ENCODE measurements at places on chromosomes 3 and 15. TPM values are rescaled to one million over a fixed set of nuclear protein-coding genes. Genes with fewer than 3 reads are reported as not detected.

- H3K4me3 ChIP-seq: no peak overlapping the region
- DNase-seq: peak; percentile 83
- H3K4me1 ChIP-seq: peaks cover 15% of the 10 kb centered on the region
- H3K27ac ChIP-seq: no peak overlapping the region
- no peaks in the 10 kb centered on the region for H3K36me3 ChIP-seq
Measured at GRCh38 chr3:24443476-24443875, 51.2 kb downstream of the THRB start.

DNA sequence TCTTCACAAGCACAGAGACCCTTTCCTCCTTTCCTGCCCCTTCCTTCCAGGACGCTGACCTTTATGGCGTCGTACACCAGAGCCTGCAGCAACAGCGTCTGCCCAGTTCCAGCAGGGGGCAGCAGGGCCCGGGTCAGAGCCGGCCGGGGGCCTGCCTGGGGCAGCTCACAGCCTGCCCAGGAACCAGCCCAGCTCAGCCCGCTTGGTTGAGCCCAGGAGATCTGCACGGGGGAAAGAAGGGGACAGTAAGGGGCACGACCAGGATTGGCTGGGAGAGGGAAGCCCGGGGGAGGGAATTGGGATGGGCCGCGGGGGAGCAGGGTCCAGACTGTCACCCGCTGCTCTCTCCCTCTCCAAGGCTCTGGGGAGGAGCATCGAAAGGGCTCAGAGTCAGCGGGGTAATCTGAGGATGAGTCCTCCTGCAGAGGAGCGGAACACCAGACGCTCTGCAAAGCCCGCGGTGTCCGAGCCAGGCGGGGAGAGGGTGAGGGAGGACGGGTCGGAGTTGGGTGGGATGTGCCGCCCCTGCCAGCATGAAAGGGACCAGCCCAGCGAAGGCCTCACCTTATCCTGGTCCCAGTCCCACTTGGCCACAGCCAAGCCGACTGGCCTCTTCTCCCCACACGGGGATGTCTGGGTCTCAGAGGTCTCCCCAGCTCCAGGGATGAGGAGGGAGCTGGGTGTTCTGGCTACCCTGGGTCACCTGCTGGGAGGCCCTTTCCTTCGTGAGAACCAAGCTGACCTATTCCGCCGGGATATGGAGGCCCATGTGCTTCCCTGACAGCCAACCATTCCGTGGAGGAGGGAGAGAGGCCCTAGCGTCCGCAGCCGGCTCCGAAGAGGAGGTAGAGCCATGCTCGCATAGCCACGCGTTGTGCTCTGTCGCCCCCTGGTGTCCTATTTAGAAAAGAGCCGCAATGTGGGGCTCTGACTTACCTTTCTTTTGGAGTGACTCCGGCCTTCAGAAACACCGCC, 7.4 kb upstream of the IGDCC3 start:
- no peak overlapping the region for H3K4me3 ChIP-seq
- H3K27me3 ChIP-seq: no peaks in the 10 kb centered on the region
- H3K4me1 ChIP-seq: peaks cover 10% of the 10 kb centered on the region
- no peaks in the 10 kb centered on the region for H3K36me3 ChIP-seq
- H3K27ac ChIP-seq: peak overlapping the region; percentile 20

- H3K27me3 ChIP-seq: no peaks in the 10 kb centered on the region
- no peaks in the 10 kb centered on the region for H3K36me3 ChIP-seq
- no peak overlapping the region for H3K27ac ChIP-seq
- H3K4me3 ChIP-seq: no peak overlapping the region
- DNase-seq: no peak
- H3K4me1 ChIP-seq: no peaks in the 10 kb centered on the region
Measured at GRCh38 chr15:20643829-20644425, 102.3 kb upstream of the GOLGA6L6 start.

DNA sequence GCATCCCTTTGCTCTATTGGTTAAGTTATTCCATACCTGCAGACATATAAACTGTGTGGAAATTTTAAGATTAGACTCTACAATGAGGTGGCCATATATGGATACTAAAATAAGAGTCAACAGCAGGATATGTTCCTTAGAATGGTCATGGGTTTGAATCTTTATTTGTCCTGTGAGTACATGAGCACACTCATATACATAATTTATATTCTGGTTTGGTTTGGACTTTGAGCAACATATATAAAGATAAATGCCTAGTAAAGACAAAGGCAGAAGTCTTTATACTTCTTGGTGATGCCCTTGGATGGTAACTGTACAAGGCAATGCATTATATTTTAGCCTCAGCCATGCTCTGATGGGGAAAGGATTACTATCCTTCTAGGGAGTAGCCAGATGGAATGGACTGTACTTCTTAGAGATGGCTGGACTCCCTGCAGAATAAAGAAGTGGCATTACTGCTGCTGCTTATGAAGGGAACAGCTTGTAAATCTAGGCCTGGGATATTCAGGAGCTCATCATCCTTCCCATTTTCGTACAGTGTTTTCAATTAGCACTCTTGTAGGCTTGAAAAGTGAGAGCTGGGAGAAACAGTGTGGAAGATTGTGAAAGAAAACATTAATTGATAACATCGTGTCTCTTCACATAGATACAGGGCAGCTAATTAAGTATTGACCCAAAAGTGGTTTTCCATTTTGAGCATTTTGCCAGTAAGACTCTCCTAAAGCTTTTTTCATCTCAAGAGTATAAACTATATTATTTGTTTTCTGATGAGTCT, 60.4 kb downstream of the HMG20A start:
- H3K4me3 ChIP-seq: no peak overlapping the region
- peaks cover 43% of the 10 kb centered on the region for H3K4me1 ChIP-seq
- no peak for DNase-seq
- no peaks in the 10 kb centered on the region for H3K27me3 ChIP-seq

DNA sequence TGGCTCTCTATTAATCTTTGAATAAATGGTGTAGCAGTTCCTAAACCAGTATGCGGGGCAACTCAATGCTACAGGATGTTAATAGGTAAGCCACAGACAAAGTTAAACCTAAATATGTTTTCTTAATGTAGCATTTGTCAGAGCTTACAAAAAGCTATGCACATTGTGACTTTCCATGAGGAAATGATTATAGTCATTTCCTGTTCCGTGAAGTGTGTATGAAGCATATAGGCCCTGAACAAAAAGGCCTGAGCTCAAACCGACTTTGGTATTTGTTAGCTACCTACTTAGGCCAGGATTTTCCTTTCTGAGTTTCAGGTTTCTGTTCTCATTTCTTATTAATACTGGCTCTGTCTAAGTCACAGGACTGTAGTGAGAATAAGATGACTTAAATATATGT, 14.2 kb downstream of the ZNF80 start:
- H3K4me1 ChIP-seq: no peaks in the 10 kb centered on the region
- no peak overlapping the region for H3K27ac ChIP-seq
- no peak for DNase-seq

GRCh38 chr15:52171386-52171785, 19.8 kb downstream of the GNB5 start:
- H3K27me3 ChIP-seq: no peaks in the 10 kb centered on the region
- no peak overlapping the region for H3K4me3 ChIP-seq
- DNase-seq: no peak
- no peaks in the 10 kb centered on the region for H3K36me3 ChIP-seq

DNA sequence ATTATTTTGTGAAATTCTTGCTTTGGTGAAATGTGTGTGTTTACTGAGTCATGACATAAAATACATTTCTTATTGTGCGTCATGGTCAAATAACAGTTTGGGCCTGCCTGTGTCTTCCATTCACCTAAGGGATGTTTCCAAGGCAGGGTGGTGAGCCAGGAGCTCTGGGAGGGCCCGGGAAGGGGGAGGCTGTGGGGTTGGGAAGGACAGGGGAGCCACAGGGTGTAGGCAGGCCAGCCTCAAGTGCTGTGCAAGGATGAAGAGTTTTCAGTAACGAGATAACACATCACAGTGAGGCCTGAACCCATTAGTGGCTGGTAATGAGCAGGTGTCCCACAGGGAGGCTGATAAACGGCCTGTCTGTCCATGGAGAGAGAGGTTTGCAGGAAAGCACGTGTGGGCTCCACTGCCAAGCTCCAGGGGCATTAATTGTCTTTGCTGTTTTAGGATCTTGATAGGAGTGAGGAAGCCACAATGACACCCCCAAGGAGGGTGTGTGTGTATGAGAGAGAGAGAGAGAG, 35.6 kb upstream of the SEC13 start:
- H3K36me3 ChIP-seq: no peaks in the 10 kb centered on the region
- no peak for DNase-seq
- no peak overlapping the region for H3K27ac ChIP-seq
- H3K27me3 ChIP-seq: peaks cover 3% of the 10 kb centered on the region
- H3K4me1 ChIP-seq: peaks cover 9% of the 10 kb centered on the region

GRCh38 chr15:45378913-45379262, 544 bp upstream of the GATM start:
- DNase-seq: no peak
- no peaks in the 10 kb centered on the region for H3K36me3 ChIP-seq
- H3K4me1 ChIP-seq: peaks cover 2% of the 10 kb centered on the region
- peaks cover 35% of the 10 kb centered on the region for H3K27me3 ChIP-seq

The LARP6 gene
- 4.2 TPM for total RNA-seq

The CLDN1 gene
- 7.1 TPM for total RNA-seq

The TRPM1 gene
- not detected for total RNA-seq

The C2CD4A gene
- 0.67 TPM for total RNA-seq

GRCh38 chr15:37733628-37734027, 200.8 kb upstream of the TMCO5A start:
- no peaks in the 10 kb centered on the region for H3K36me3 ChIP-seq
- H3K4me1 ChIP-seq: no peaks in the 10 kb centered on the region
- H3K4me3 ChIP-seq: no peak overlapping the region
- H3K27ac ChIP-seq: no peak overlapping the region
- H3K27me3 ChIP-seq: no peaks in the 10 kb centered on the region
- DNase-seq: no peak

DNA sequence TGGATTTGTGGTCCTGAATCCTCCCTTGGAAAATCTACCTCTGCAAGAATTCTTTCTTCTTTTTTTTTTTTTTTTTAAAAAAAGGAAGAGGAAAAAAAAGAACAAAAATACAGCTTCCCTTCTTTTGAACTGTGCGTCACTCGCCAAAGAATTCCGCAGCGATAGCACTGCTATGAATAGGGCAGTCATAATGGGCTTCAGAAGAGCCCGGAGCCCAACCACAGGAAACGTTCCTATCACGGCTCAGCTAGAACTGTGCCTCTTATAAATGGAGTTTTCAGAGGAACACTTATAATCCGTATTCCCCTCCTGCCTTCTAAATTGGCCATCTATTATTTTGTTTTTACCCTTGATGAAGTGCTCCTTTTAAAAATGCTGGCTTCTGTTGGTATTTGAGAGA, 227.7 kb downstream of the ADAMTS17 start:
- peaks cover 21% of the 10 kb centered on the region for H3K4me1 ChIP-seq
- DNase-seq: peak; percentile 95
- H3K4me3 ChIP-seq: no peak overlapping the region
- no peaks in the 10 kb centered on the region for H3K27me3 ChIP-seq
- no peaks in the 10 kb centered on the region for H3K36me3 ChIP-seq
- H3K27ac ChIP-seq: peak overlapping the region; percentile 11

GRCh38 chr3:105449414-105449813, 82.7 kb downstream of the ALCAM start:
- H3K27me3 ChIP-seq: no peaks in the 10 kb centered on the region
- H3K4me3 ChIP-seq: no peak overlapping the region
- no peak overlapping the region for H3K27ac ChIP-seq
- DNase-seq: no peak
- H3K4me1 ChIP-seq: peaks cover 2% of the 10 kb centered on the region

- H3K4me3 ChIP-seq: no peak overlapping the region
- H3K27me3 ChIP-seq: no peaks in the 10 kb centered on the region
- H3K4me1 ChIP-seq: no peaks in the 10 kb centered on the region
- H3K36me3 ChIP-seq: peaks cover 53% of the 10 kb centered on the region
Measured at GRCh38 chr3:128060473-128061381, 8.5 kb downstream of the SEC61A1 start.

The LRRC15 gene
- total RNA-seq: 0.06 TPM

DNA sequence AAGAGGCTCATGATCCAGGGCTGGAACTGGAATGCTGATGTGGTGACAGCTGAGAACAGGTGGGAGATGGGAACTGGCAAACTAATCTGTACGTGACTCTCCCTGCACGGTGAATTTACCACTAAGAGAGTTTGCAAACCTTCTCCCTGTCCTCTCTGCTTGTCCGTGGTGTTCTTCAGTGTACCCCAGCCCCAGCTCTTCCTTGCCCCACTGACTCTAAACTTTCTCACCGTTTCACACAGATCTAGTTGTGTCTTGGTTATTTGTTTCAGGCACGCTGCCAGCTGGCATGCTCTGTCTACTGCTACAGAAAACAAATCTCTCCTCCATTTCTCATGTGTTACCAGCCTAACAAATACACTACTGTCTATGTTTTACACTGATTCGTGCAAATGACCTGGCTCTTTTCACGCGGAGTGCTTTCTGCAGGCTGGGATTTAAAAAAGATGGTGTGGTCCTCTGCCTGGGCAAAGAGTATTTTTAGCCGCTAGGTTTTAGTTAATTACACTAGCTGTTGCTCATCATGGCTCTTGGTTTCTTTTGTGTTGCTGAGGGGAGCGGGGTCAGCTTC, 192.7 kb upstream of the LRIG1 start:
- peak; percentile 37 for DNase-seq
- H3K36me3 ChIP-seq: no peaks in the 10 kb centered on the region
- H3K4me3 ChIP-seq: no peak overlapping the region
- no peak overlapping the region for H3K27ac ChIP-seq
- peaks cover 2% of the 10 kb centered on the region for H3K4me1 ChIP-seq

The GOLGA6D gene
- 0.12 TPM for total RNA-seq

GRCh38 chr3:113719294-113719693, 22.9 kb upstream of the USF3 start:
- peaks cover 3% of the 10 kb centered on the region for H3K4me1 ChIP-seq
- H3K36me3 ChIP-seq: peaks cover 18% of the 10 kb centered on the region
- no peak for DNase-seq
- no peak overlapping the region for H3K4me3 ChIP-seq
- no peaks in the 10 kb centered on the region for H3K27me3 ChIP-seq

GRCh38 chr3:175212896-175213295, 353.8 kb downstream of the NAALADL2 start:
- H3K27me3 ChIP-seq: no peaks in the 10 kb centered on the region
- H3K4me3 ChIP-seq: no peak overlapping the region
- H3K27ac ChIP-seq: no peak overlapping the region

The CD200 gene
- total RNA-seq: 4.6 TPM

GRCh38 chr15:96325541-96326327, 4.8 kb upstream of the NR2F2 start:
- peaks cover 8% of the 10 kb centered on the region for H3K4me1 ChIP-seq
- peak; percentile 83 for DNase-seq
- no peaks in the 10 kb centered on the region for H3K36me3 ChIP-seq

DNA sequence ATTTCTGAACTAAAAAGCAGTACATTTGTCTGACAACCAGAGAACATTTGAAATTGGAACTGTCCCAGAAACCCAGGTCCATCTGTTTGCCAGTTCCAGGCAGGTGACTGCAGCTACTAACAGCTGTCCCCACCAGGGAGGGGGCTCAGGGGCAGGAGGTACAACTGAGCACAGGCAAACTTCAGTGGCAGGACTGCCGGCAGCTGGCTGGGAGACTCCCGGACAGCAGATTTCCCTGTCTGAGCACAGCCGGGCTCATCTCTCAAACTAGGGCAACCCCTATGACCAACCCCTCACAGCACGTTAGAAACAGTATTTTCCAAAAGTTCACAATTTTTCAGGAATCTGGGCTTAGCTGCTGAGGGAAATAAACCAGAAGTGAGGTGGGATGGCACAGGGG, 88.8 kb downstream of the MEGF11 start:
- H3K4me3 ChIP-seq: no peak overlapping the region
- DNase-seq: no peak
- H3K27ac ChIP-seq: no peak overlapping the region
- no peaks in the 10 kb centered on the region for H3K36me3 ChIP-seq
